AG08395 (cell line): ENCODE measurements at places on chromosomes 4 and X.

GRCh38 chrX:55029291-55029690, 1.5 kb downstream of the ALAS2 start:
- no peak for DNase-seq

GRCh38 chr4:189294574-189294973, 646.1 kb upstream of the FRG1 start:
- DNase-seq: no peak

DNA sequence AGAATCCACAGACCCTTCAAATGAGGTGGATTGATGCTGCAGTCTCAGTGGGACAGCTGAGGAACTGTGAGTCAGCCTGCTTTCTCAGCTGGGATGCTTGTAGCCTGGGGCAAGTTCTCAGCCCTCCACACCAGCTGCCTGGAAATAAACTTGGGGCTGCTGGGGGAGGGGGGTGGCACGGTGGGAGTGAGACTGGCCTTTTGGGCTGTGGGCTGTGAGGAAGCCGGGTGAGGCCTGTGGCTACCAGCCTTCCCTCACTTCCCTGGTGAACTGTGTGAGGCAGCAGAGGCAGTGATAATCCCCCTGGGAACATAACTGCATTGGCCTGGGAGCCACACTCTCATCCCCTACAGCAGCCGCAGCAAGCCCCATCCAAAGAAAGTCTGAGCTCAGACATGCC, 114.5 kb upstream of the GUCY1A1 start:
- DNase-seq: no peak

DNA sequence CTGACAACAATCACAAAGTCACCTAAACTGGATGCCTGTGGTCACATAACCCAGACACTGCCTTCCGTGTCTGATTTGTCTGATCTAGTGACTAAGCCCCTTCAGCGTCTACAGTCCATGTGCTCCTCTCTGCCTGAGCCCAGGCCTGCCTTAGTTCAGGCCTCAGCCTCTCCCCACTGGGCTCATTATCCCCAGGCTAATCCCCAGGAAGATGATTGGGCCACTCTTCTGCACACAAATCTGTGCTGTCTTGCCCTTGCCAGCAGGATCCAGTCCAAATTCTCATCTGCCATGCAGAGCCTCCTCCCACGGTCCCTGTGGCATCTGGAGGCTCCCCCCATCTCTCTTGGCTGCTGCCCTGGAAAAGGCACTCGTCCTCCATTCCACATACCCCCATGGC, 96.5 kb downstream of the SLC2A9 start:
- DNase-seq: no peak

DNA sequence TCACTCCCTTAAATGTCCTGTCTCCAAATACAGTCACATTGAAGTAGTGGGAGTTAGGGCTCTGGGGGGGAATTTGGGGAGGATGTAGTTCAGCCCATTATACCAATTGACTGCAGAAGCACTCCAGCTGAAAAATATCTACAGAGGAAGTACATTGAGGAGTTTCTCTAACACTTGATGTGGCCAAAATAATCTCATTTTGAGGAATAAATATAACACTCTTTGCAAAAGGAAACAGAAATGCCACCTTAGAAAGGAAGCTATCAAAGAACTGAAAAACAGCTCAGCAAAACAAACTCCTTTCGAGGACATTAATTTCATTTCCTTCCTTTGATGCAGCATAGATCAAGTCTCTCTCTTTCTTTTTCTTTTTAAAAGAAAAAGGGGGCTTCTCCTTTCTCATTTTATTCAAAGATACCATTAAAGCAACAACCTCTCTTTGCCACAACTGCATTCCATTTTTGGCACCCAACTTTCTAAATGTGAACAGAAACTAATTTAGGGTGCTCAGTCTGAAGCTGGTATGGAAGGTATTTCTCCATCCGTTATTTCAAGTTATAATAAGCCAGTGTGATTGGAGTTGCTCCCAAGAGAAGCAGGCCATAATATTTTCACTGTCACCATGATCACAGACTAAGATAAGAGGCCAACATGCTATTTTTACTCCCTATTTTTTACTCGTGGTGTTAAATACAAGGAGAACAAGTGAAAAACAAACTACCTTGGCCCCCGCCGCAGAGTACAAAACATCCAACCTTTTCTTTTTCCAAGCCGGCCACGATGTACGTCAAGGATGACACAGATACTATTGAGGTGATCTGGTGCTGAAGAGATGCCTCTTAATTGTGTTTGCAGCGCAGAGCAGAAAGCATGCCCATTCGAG, 230.4 kb upstream of the GATB start:
- no peak for DNase-seq

DNA sequence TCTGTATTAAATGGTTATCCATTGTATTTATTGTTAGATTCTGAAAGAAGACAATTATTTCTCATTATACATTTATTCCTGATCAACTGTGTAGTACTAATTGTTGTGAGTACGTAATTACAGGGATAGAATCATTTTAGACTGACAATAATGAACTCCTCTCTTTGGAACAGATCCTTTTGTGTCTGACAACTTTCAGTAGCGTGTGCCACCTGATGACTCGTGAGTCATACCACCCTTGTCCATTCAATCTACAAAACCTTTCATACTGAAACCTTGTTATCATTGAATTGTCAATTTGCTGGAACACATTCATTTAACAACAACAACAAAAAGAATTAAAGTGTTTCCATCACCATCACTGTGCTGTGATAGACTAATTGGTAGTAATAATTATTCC, 602.7 kb upstream of the PCDH7 start:
- no peak for DNase-seq
